ENCODE measurements at places on chromosomes 4 and X.
A peak's percentile ranks its signal among the peaks of the same experiment; 100 is the strongest.

DNA sequence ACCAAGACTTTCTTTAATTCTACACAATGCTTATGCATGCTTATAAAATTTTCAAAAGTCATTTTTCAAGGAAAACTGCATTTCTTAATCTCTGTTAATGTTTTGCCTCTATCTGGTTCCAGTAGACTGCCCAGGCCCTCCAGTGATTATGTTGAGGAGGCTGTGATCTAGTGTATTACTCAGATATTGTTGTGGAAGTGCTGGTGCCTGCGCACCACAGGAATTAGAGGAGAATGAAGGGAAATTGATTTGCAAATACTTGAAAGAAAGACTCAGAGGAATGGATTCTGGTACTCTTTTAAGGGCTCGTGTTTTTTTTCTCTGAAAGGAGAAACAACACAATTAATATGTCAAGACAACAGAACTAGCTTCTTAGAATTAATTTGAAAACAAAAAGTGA, 1015.1 kb downstream of the RPA4 start:
- DNase-seq, result no peak

GRCh38 chr4:81221303-81222081, 6.5 kb upstream of the PRKG2 start:
- no peak for DNase-seq

- no peak for DNase-seq
Observed at GRCh38 chr4:42271096-42271495, 118.6 kb upstream of the BEND4 start.

GRCh38 chr4:76035799-76036380, at the start of gene CXCL11:
Gene CXCL11, minus strand, starts transcription at chr4:76036070. Its CDS starts 83 bp downstream, at chr4:76035987.
- DNase-seq, result no peak

GRCh38 chrX:132786217-132786616, 172.2 kb downstream of the HS6ST2 start:
- no peak for DNase-seq

GRCh38 chr4:154158361-154159155, 333.0 kb downstream of the DCHS2 start:
- DNase-seq, result no peak

GRCh38 chrX:150080497-150080896, 142.2 kb upstream of the EOLA2 start:
- DNase-seq, result no peak

DNA sequence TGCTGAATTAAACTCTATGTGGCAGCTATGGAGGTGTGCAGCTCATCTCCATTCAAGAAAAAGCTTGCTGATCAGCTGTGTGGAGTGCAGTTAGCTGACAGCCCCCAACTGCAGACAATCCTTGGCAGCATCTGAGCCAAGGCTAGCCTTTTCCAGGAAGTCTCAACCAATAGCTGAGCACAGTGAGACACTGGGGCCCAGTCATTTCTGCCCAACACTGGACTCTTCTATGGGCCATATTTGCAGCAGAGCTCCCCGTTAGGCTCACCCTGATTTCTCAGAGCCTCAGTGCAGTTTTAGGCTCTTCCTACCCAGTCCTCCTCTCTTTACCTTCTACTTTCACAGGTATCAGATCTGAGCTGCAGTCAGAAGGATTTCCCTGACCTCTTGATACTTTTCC, 12.9 kb downstream of the DDX53 start:
- no peak for DNase-seq

DNA sequence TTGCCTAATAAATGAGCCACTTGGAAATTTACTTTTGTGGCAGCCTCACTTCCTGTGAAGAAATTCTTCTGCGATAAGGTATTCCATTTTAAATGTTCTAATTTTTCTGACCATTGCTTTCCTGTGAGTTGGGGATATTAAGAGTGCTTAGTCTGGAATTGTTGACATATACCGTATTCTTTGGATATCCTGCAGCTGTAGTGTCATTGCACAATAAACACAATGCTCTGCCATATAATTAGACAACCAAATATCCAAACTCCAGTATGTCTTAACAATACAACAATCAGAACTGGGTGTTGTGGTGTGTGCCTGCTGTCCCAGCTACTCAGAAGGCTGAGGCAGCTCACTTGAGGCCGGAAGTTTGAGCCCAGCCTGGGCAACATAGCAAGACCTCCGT, 99.4 kb downstream of the LUZP4 start:
- no peak for DNase-seq

DNA sequence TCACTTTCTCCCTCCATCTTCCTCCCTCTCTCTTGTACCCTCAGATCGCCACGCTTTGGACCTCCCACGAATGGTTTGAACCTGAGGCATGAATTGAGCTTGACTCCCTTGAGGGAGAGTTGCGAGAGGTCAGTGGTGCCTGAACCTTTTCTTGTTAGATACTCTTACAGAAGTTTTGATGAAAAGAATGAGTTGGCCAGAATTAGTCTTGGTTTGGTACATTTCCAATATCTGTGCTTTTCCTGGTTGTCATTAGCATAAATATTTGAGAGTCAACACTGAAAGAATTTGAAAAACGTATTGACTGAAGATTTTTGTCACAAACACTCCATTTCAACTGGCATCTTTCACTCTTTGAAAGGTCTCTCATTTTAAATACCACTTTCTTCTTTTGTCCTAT, 510.6 kb upstream of the DIPK2B start:
- DNase-seq, result no peak

DNA sequence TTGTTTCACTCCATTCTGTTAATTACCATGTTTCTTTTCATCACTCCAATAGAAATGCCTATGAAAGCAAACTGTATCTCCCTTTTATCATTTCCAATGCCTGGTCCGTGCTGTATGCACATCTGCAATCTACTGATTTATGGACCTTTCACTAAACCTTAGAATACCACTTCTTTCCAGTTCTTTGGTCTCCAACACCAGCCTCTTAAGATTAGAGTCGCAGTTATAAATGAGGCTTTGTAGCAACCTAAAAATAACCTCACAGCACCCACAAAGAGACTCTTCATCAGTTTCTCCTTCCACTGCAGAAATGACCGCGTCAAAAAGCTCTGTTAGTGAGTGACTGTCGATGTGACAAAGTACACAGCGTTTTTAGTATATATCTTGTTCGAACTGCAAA, 282.6 kb downstream of the ADGRA3 start:
- DNase-seq, result no peak

- no peak for DNase-seq
Observed at GRCh38 chrX:143298663-143299241, 218.5 kb downstream of the SPANXN3 start.

GRCh38 chrX:16587836-16588235, 62.1 kb upstream of the S100G start:
- no peak for DNase-seq

DNA sequence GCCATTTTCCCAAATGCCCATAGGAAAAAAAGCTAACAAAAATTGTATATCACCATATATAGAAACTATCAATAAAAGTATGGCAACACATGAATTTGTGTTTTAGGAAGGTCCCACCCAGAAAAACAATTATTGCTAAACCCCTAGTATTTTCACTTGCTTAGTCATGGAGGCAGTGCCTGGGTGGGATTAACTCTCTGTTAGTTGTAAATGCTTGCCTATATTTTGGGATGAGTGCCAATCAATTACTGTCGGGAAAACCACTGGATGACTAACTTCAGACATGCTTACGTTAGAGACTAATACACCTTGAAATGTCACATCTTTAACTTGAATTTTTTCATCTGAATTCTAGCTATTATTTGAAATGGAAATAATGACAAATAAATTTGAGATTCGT, 33.9 kb downstream of the TMPRSS11A start:
- no peak for DNase-seq

DNA sequence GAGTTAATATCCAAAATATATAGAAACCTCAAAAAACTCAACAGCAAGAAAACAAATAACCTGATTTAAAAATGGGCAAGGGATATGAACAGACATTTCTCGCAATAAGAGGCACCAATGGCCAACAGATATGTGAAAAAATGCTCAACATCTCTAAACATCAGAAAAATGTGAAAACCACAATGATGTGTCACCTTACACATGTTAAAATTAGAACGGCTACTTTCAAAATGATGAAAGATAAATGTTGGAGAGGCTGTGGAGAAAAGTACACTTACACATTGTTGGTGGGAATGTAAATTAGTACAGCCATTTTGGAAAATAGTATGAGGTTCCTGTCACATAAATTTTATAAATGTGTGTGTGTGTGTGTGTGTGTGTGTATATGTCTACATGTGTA, 731.3 kb downstream of the DMD start:
- DNase-seq, result no peak

DNA sequence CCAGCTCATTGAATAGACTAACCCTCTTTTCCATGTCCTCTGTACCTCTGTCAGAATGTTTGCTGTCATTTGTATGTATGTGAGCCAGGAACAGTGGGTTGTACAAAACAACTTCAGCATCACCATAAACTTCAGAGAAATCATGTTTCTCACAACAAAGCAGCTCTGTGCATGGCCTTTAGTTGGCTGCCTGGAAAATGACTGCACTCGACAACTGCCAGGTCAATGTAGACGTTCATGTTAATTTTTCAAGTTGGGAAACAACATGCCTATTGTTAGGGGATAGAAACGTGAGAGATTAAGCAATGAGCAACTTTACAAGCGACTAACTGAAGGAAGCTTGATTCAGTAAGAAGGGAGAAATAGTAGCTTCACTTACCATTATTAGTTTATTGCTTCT, 17.9 kb upstream of the CXCL11 start:
- DNase-seq, result no peak

DNA sequence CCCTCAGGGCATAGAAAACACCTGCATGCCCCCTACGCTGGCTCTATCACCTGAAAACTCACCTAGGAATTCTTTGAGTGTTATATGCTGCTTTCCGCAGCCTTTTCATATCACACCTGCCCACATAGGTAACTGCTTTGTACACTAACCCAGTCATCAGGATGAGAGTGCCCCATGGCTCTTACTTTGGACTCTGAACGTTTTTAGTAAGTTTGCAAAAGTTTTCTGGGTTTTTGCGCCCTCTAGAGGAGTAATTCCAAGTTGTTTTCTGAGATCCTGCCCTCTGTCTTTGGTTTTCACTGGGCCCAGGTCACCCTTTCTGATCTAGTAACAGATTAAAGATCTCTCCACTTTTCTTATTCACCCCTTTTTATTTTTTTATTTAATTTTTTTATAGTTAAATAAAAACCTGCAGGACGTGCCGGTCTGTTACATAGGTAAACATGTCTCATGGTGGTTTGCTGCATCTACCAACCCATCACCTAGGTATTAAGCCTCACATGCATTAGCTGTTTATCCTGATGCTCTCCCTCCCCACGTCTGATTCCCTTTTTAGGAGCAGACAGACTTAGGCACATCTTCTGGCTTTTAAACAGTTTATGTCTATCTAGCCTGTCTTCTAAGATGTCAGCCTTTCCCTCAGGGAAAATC, 139.2 kb downstream of the NWD2 start:
- DNase-seq, result no peak

- no peak for DNase-seq
Observed at GRCh38 chr4:81963763-81964020, 410.1 kb downstream of the HNRNPD start.

GRCh38 chrX:107549504-107549903, 78.8 kb upstream of the PRPS1 start:
- peak; percentile 0 for DNase-seq

- no peak for DNase-seq
Observed at GRCh38 chr4:57320849-57321248, 210.7 kb upstream of the IGFBP7 start.

DNA sequence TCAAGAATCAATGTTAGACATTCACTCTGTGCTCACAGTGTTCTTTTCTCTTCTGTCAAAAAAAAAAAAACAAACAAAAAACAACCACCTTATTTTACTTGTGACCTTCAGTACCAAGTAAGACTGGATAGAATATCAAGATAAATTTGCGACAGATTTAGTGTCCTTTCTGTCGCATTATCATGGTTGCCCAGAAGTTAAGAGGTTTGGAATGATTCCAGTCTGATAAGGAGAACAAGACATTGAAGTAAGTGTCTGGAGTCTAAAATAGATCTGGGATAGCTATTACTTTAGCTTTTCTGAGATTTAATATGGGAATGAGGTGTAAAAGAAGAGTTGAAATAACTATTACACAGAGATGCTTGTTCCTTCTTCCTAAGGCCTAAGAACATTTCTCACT, 31.7 kb downstream of the SNCA start:
- no peak for DNase-seq

DNA sequence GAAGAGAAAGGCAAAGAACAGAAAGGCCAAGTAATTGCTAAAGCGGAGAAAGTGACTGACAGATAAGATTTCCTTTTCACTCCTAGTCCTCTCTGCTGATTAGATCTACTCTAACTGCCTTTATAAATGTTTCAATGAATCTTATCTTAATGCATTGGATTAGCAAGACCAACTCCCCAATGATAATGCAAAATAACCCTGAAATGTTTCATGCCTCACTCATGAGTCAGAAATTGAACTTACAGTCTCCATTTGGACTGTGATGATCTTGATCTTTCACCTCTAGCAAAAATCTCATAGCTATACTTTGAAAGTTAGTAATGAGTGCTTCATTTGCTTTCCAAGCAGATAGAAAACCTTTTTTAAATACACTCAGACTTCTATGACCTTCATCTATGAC, 26.5 kb downstream of the SLC10A7 start:
- DNase-seq, result no peak

GRCh38 chrX:134933248-134933647, 57.5 kb upstream of the SMIM10 start:
- DNase-seq, result no peak

DNA sequence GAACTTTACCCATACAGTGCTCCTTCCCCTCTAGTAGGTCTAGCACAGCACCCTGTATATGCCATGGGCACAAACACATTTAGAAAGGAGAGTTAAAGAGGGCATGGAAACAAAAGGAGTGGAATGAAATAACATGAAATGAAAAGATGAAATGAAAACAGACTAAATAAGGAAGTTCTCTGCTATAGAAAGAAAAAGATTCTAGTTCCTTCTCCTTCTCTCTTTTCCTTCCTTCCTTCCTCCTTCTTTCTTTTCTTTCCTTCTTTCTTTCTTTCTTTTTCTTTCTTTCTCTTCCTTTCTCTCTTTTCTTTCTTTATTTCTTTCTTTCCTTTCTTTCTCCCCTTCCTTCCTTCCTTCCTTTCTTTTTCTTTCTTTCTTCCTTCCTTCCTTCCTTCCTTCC, 2197.4 kb downstream of the PCDH7 start:
- DNase-seq, result no peak

DNA sequence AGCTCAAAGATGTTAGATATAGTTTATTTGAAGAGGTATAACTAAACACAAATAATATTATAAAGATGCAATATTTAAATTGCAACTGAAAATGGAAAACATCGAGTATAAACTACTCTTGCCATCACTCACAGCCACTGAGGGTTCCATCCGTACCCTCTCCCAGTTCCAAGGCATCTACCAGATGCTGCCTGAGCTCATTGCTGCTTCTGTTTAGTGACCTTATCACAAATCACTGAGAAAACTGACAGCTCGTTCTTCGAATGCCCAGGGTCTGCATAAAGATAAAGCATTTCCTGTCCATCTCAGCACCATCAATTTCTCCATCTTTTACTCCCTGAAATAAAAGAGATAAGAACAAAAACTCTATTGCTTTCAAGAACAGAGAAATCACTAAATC, 391.7 kb upstream of the NWD2 start:
- no peak for DNase-seq

- no peak for DNase-seq
Observed at GRCh38 chr4:71300964-71301363, 37.9 kb upstream of the SLC4A4 start.

- DNase-seq, result no peak
Observed at GRCh38 chr4:143554728-143555597, 41.5 kb downstream of the SMARCA5 start.

- DNase-seq, result peak; percentile 77
Observed at GRCh38 chrX:24054182-24055042, at the start of gene EIF2S3. Gene EIF2S3, plus strand, starts transcription at chrX:24054956. Its CDS starts 13 bp downstream, at chrX:24054969.

- DNase-seq, result no peak
Observed at GRCh38 chr4:168864821-168865541, 145.1 kb downstream of the CBR4 start.
